Subcutaneous adipose tissue (tissue), 4 donors: ENCODE measurements at places on chromosomes 7 and 10. TPM values are rescaled to one million over a fixed set of nuclear protein-coding genes. Genes with fewer than 3 reads are reported as not detected.

THSD7A gene
- total RNA-seq = 7.5 TPM

SMKR1 gene
- not detected for total RNA-seq

IFIT2 gene
- 7.7 TPM for total RNA-seq

GRB10 gene
- total RNA-seq = 37.1 TPM

FAM237B gene
- not detected for total RNA-seq

PLEKHS1 gene
- total RNA-seq = 0.17 TPM

PLPP4 gene
- total RNA-seq = 2.5 TPM

HSPA12A gene
- 18.3 TPM for total RNA-seq

PTPRN2 gene
- total RNA-seq = 4.6 TPM

MSMB gene
- total RNA-seq = not detected

OR2A7 gene
- 4.9 TPM for total RNA-seq

ATOH7 gene
- not detected for total RNA-seq

LEP gene
- 1,039 TPM for total RNA-seq

FKBP6 gene
- total RNA-seq = not detected

FAM107B gene
- total RNA-seq = 41.8 TPM

CRYGN gene
- not detected for total RNA-seq
